Naive thymus-derived CD8-positive, alpha-beta T cell (primary cell): ENCODE measurements at places on chromosomes 7 and 10.
A peak's percentile ranks its signal among the peaks of the same experiment; 100 is the strongest.

DNA sequence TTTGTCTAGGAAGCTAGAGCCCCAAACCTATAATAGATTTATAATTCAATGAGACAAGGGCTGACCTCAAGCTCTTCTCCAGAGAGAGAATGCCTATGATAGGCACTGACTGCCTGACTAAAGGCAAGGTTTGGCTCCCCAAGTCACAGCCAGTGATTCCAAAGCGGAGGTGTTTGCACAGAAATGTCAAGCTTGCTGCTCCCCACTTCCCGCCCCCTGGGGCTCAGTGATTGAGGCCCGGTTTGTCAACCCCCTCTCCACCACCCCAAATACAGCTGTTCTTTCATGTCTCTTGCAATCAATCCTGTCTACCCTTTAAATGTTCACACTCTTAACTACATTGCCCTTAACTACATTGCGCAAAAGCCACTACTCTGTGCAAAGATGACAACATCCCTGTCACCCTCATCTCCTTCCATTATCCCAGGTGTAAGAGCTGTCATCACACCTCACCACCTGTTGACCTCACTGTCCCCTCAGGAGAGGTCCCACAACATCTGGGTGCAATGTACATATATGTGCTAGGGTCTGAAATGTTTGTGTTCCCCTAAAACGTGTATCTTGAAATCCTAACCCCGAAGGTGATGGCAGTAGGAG is 58.0 kb downstream of the NUDCD3 start:
- H3K27ac ChIP-seq = peak overlapping the region; percentile 8
- peaks cover 3% of the 10 kb centered on the region for H3K36me3 ChIP-seq
- H3K27me3 ChIP-seq = no peaks in the 10 kb centered on the region
- peaks cover 38% of the 10 kb centered on the region for H3K4me1 ChIP-seq
- H3K4me3 ChIP-seq = no peak overlapping the region
- no peak for DNase-seq

GRCh38 chr7:158431941-158432347 is 155.7 kb downstream of the PTPRN2 start:
- H3K4me1 ChIP-seq = no peaks in the 10 kb centered on the region
- H3K4me3 ChIP-seq = no peak overlapping the region
- peak overlapping the region; percentile 13 for H3K27ac ChIP-seq
- peaks cover 7% of the 10 kb centered on the region for H3K27me3 ChIP-seq
- H3K36me3 ChIP-seq = no peaks in the 10 kb centered on the region

DNA sequence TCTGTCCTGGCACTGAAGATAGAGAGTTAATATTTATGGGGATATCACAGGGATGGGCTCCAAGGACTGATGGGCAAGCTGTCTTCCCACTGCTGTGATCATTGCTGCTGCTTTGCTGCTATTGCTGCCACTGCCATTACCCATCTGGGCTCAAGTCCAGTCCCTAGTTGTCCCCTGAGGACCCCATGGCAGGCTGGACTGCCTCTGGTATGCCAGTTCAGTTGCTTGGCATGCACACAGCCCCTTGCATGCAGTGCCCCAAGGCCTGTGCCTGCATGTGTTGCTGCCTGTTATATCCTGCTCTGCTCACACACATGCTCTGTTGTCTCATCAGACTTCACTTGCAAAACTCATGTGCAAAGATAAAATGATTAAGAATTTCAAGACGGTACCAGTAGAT is 109.5 kb downstream of the ADRA2A start:
- H3K36me3 ChIP-seq = no peaks in the 10 kb centered on the region
- H3K4me1 ChIP-seq = no peaks in the 10 kb centered on the region
- peaks cover 9% of the 10 kb centered on the region for H3K27me3 ChIP-seq
- no peak overlapping the region for H3K27ac ChIP-seq

DNA sequence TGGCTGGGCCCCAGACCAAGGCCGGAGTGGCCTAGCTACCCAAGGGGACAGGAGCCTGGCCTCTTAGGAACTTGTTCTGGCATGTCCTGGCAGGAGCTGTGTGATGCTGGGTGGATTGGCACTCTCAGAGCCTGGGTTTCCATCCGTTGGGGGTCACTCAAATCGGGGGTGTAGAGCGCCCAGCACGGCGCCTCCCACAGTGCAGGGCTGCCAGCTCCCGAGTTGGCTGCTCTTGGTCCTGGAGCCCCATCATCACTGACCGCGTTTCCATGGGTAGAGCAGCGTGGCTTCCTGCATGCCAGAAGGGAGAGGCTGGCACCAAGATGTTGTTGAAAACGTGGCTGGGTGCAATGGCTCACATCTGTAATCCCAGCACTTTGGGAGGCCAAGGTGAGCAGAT is 70.3 kb downstream of the UNCX start:
- H3K27ac ChIP-seq = no peak overlapping the region
- H3K27me3 ChIP-seq = peaks cover 22% of the 10 kb centered on the region
- no peaks in the 10 kb centered on the region for H3K4me1 ChIP-seq
- H3K36me3 ChIP-seq = no peaks in the 10 kb centered on the region

DNA sequence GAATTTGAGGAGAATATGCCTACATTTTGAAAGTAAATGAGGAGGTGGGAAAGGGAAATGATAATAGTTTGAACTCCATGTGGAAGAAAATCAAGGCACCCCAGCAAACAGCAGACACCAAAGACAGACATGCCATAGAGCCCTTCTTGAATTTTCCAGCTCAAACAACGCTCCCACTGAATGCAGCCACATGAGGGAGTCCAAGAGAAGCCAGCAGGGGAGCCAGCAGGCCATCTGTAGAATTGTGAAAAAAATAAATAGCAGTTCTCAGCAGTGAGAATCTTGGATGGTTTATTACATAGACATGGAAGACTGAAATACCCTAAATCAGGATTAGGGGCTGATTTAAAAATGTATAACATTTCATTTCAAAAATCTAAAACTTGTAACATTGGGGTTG is 1567.3 kb upstream of the LRRTM3 start:
- H3K36me3 ChIP-seq = no peaks in the 10 kb centered on the region
- no peaks in the 10 kb centered on the region for H3K27me3 ChIP-seq
- no peaks in the 10 kb centered on the region for H3K4me1 ChIP-seq
- H3K4me3 ChIP-seq = no peak overlapping the region
- no peak for DNase-seq

DNA sequence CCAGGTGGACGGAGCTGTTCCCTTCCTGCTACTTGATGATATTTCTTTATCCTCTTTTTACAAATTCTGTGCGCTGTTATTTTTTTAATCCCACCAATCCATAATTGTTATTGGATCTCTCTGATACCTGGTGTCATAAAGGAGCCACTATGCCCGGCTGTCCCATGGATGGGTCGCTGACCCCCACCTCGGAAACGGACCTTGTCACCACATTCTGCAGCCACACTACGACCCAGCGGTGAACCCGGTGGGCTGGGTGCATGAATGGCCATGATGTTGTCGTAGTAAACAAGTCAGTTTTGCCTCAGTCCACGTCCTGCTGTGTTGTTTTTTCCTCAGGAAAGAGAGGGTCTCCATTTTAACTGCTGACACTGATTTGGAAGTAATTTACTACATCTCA is 112.2 kb downstream of the PKD1L1 start:
- no peak for DNase-seq
- H3K27ac ChIP-seq = no peak overlapping the region
- H3K36me3 ChIP-seq = no peaks in the 10 kb centered on the region
- H3K4me3 ChIP-seq = no peak overlapping the region
